ENCODE measurements at places on chromosomes 3 and 15. TPM values are rescaled to one million over a fixed set of nuclear protein-coding genes. Genes with fewer than 3 reads are reported as not detected.

Gene ALG3
- total RNA-seq = 38.8 TPM

Gene SLC28A2
- not detected for total RNA-seq

Gene KLHL6
- 34.1 TPM for total RNA-seq

Gene VWA5B2
- 0.25 TPM for total RNA-seq

Measured in activated naive CD8-positive, alpha-beta T cell treated with anti-CD3 and anti-CD28 coated beads, Interleukin-2, amount 10 ng/mL, durations not matched to agents 7 days and 5 days (primary cell).